ENCODE measurements at places on chromosomes 7 and 10.

- peak; percentile 52 for DNase-seq
Measured at GRCh38 chr7:111650456-111650999, 88.2 kb upstream of the IMMP2L start.

GRCh38 chr10:78653555-78653954 is 415.2 kb upstream of the ZMIZ1 start:
- no peak for DNase-seq

DNA sequence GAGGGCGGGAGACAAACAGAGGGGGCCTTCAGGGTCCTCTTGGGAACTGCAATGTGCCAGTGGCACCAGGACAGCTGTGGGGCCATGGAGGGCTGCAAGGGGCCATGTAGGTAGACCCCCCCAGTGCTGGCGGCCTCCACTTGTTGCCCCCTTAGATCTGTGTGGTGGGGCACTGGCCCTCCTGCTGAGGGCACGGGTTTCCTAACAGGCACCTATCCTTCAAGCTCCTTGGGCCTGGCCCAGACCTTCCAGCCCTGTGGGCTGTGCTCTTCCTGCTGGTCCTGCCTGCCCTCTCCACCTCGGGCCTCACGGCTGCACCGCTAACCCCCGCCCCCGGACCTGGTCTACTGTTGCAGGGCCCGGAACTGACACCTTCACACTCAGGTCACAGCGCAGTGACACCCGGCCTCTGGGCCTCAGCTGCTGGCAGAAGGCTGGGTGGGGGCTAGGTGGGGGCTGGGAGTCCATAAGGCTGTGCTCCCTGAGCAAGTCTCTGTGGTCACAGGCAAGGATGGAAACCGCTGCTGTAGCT is 12.6 kb downstream of the RASGEF1A start:
- DNase-seq, result no peak

DNA sequence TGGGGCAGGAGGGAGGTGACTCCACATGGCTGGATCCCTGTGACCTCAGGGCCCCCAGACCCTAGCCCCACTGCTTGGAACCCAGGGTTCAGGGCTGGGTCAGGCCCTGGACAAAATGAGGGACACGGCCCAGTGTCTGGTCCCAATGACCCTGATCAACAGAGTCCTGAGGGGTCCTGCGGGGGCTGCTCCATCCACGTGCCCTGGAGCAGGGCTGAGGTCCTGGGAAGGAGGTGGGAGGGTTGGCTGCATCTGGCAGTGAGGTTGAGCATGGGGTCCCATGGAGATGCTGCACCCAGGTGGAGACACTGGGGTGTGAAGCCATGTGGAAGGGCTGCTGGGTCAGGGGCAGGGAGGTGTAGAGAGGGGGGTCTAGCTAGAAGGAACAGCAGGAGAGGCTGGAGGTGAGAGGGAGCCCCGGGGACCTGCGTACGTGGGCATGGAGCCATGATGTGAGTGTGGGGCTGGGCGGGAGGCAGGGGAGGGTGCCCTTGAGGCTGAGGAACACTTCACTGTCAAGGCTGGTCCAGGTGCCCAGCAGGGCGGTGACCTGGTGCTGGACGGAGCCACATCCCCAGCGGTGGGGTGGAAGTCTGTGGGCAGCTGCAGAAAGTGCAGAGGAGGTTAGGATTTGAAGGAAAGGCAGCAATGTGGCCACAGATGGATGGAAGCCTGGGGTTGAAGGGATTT is 604 bp downstream of the SCART1 start:
- no peak for DNase-seq

- no peak for DNase-seq
Measured at GRCh38 chr7:93923942-93924341, 2.4 kb downstream of the GNG11 start.

- no peak for DNase-seq
Measured at GRCh38 chr7:77765481-77765880, 32.8 kb downstream of the TMEM60 start.
